ENCODE measurements at places on chromosomes 11 and 22.

GRCh38 chr11:2807025-2807681 lies 78.4 kb downstream of the CDKN1C start:
- no peak for DNase-seq

GRCh38 chr22:21582801-21583740 lies 15.6 kb downstream of the UBE2L3 start:
- no peak for DNase-seq

GRCh38 chr11:112605093-112605666 lies 344.5 kb upstream of the PLET1 start:
- DNase-seq = peak; percentile 22

DNA sequence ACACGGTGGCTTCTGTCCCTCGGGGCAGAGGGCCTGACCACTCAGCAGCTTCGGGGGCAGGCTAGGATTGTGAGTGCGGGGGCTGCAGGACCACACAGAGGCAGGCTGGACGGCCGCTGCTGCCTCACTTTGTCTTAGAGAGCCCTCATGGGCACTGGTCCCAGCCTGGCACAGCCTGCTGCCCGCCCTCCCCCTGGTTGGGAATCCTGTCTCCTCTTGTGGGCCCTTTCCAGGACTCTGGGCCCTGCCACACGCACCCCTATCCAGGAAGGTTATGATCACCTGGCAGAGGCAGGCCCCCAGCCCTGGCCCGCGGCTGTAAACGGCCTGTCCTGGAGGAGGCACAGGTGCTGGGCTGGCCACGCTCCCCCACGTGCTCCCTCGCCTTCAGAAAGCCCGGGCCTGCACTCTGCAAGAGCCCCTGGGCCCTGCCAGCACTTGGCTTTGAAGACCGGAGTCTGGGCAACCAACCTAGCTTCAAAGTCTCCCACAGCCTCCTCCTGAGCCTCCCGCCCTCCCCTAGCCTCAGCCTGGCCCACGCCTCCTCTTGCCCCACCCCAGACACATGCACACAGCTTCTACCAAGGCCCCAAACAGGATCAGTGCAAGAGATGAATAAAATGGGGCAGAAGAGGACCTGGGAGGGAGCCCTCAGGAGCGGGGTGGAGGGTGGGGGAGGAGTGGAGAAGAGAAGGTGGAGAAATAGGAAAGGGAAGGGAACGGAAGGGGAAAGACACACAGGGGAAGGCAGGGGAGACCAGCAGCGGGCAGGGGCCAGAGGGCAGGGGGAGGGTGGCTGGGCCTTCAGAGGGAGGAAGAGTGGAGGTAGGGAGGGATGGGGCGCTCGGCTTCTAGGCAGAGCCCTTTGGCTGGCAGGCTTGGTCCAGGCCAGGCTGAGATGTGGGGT lies 31.0 kb downstream of the SYT7 start:
- DNase-seq = no peak

DNA sequence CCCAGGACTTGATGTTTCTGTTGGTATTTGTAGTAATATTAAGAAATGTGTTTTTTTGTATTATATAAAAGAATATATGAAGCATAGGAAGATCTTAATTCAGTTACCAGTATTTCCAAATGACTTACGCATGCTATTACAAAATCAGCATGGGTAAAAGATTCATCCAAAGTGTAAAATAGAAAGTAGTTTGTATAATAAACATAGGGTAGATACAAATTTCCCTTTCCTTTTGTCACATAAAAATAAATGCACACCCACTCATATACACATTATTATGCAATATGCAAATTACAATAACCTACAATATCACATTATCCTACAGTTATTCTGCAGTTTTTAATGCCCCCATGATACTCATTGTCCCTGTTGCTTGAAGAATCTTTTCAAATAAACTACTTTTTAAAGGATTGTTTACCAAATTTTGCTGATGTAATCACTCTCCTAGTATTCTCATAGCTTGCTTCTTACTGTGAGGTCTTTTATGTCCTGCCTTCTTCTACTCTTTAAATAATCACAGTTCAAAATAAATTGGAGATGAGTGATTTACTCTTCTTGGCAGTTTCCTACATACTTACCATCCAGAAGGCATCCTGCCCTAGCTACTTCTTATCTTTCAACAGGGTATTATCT lies 244.0 kb downstream of the CASP12 start:
- DNase-seq = no peak

GRCh38 chr11:63918507-63919191 lies 1.7 kb upstream of the RCOR2 start:
- no peak for DNase-seq

- no peak for DNase-seq
Measured at GRCh38 chr11:70532066-70532440, 133.7 kb downstream of the CTTN start.

DNA sequence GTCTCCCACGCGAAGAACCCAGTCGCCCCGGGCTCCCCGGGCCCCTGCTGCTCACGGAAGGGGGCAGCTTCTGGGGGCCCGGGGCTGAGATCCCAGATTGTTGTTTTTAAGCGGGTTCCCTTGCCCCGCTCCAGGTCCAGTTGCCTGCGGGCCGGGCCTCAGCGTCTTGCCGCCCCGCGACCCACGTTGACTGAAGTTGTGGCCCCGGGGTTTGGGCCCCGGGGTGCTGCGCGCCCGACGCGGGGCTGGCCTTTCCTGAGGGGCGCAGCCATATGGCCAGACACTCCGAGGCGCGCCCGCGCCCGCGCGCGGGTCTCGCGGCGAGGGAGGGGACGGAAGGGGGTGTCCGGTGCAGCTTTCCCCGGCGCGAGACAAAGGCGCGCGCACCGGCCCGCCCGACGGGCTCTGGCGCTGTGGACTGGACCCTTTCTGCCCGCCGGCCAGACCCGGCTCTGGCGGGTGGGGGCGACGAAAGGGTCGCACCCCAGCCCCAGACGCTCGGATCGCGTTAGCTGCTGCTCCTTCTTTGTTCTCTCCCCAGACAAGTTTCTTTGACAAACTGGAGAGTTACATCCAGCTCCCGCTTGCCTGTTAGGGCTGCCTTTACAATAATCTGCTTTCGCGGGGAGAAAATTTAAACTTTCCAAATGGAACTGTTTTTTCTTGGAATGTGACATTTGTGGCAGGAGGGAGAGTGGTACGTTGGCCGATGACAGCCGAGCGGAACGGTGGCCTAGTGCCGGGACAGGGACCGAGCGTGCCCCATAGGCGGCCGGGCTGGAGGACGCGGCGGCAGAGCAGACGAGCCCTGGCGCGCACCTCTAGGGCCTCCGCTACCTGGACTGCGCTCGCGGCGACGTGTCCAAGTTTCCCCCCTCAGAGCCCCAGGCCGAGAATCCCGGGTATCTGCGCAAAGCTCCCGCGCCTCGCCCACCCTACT lies 716 bp downstream of the AMOTL1 start:
- DNase-seq = no peak

DNA sequence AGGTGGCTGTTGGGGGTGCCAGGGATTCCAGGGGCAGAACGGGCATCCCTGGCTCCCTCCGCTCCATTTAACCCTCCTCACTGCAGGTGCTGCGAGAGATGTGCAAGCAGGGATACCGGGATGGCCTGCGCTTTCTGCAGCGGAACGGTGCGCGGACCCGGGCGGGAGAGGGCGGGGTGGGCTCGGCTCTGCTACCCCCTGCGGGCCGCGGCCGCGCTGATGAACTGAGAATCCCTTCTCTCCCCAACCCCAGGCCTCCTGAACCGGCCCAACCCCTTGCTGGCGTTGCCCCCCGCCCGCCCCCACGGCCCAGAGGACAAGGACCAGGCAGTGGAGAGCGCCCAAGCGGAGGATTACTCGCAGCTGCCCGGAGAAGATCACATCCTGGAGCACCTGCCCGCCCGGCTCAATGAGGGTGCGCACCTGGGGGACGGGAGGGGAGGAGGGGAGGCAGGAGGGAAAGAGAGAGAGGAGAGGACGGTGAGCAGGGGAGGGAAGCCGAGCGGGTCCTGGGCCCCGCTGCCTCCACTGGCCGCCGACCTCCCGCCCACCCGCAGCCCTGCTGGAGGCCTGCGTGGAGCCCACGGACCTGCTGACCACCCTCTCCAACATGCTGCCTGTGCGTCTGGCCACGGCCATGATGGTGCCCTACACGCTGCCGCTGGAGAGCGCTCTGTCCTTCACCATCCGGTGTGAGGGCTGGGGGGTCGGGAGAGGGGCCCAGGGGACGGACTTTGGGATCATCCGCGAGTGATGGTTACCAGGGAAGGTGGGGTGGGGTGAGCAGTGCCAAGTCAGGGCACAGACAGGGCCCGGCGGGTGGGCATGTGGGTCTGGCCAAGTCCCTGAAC lies 4.1 kb upstream of the CRACR2B start:
- no peak for DNase-seq

- DNase-seq = peak; percentile 19
Measured at GRCh38 chr11:123707606-123708205, 33.8 kb downstream of the ZNF202 start.

- no peak for DNase-seq
Measured at GRCh38 chr22:47802421-47802820, 1040.0 kb downstream of the TBC1D22A start.

DNA sequence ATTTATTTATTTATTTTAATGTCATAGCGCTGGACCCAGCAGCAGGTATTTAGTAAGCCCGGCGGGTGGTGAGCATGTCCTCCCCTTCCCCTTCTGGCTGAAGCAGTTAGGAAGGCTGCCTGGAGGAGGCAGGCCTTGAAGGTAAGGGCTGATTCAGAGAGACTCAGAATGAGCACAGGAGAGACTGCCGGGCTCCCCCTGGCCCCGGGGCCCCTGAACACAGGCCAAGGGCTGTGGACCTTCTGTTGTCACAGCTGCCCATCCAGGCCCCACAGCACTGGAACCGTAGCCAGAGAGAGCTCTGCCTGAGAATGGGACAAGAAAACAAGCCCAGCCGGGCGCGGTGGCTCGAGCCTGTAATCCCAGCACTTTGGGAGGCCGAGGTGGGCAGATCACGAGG lies 52.8 kb downstream of the KCNJ4 start:
- no peak for DNase-seq

DNA sequence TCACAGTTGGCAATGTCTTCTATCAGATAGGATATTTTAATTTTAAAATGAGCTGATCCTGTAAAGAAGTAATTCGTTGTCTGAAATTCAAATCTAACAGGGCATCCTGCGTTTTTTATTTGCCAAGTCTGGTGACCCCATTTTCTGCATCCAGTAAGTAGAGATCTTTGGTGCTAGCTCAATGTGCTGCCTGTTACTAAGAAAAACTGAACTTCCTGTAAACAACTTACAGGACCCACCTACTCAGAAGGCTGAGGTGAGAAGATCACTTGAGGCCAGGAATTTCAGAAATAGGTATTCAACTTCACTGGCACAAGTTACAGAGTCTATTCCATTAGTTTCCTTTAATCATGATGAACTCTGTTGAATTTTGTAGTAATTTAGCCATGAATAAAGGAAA lies 4.0 kb downstream of the ARL14EP start:
- no peak for DNase-seq

- no peak for DNase-seq
Measured at GRCh38 chr11:64793271-64794160, 9.5 kb downstream of the MAP4K2 start.

- no peak for DNase-seq
Measured at GRCh38 chr22:41369424-41369745, 12.4 kb upstream of the TEF start.

DNA sequence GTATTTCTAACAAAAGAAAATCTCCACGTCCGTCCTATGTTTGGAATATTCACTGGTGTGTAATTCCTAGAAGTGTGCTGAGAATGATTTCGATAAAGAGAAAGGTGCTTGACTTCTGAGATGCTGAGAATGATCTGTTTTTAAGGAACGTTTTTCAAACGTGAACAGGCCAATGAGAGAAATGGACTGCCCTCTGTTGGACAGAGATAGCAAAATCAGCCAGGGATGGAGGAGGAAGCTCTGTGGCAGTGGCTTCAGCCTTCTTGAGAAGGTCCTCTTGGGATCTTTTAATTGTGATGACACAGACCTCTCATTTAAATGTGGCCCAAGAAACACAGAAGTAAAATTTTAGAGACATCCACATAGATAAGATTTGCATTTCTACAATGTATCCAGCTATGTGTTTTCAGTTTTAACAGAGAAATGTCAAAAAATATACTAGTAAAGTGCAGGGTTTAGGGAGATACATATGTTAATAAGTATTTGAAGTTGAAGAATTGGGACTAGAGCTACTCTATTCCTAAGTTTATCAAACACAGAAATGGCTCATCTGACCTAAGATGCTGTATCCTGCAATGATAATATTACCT lies 84.0 kb upstream of the RCN1 start:
- DNase-seq = peak; percentile 14

- no peak for DNase-seq
Measured at GRCh38 chr11:101321222-101321621, 191.6 kb upstream of the PGR start.

GRCh38 chr11:69694781-69695180 lies 9.0 kb downstream of the FGF19 start:
- DNase-seq = no peak

GRCh38 chr11:85407648-85408047 lies 219.5 kb downstream of the DLG2 start:
- DNase-seq = no peak

GRCh38 chr11:46278387-46279125 lies 1.1 kb downstream of the CREB3L1 start:
- no peak for DNase-seq

DNA sequence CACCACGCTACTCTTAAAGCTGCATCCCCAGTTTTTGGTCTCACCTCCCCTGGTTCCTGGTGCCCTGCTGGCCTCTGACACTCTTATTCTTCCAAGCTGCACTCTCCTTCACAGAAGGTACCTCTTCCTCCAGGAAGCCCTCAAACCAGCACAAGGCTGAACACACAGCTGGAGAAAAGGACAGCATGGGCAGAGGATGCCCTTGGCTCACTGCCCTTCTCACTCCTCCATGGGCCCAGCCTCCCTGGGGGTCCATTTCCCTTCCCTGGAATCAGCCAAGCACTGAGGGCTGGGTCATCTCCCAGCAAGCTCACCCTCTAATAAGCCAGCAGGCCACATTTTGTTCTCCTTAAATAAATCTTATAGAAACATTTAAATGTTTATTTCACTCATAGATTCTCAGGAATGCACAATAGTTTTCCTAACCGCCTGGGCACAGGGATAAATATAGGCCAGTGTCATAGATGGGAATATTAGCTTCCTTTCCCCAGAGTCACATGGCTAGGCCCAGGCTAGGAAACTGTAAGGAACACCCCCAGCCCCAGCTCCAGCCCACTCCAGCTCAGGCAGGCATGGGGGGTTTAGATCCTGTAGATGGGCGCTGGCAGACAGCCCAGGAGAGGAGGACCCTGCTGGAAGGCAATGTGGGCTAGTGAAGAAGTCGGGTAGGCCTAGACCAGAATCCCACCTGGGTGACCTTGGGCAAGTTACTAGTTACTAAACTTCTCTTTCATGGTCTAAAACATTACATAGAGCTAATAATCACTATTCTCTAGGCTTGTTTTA lies 51.5 kb downstream of the IRAG1 start:
- no peak for DNase-seq
